ENCODE measurements at places on chromosomes 16 and 17. TPM values are rescaled to one million over a fixed set of nuclear protein-coding genes. Genes with fewer than 3 reads are reported as not detected.
A peak's percentile ranks its signal among the peaks of the same experiment; 100 is the strongest.

Gene DUSP3
- 43.4 TPM for total RNA-seq

DNA sequence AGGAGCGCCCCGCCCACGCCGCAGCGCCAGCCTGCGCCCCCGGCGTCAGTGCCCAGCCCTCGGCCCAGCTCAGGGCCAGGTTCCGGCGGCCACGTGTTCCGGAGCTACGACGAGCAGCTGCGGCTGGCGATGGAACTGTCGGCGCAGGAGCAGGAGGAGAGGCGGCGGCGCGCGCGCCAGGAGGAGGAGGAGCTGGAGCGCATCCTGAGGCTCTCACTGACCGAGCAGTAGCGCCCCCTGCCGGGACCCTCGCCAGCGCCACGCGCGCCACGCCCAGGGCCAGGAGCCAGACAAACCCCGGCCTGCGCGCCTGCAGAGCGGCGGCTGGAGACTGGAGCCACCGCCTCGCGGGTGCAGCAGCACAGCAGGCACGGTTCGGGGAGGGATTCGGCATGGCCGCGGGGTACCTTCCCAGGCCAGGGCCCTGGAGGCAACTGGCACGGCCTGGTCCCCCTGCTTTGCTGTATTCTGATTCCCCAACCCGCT lies 9.3 kb downstream of the CORO6 start:
- peaks cover 20% of the 10 kb centered on the region for H3K4me1 ChIP-seq
- H3K27me3 ChIP-seq: peaks cover 4% of the 10 kb centered on the region
- peak overlapping the region; percentile 31 for H3K4me3 ChIP-seq
- no peaks in the 10 kb centered on the region for H3K36me3 ChIP-seq
- H3K27ac ChIP-seq: no peak overlapping the region

GRCh38 chr16:20803192-20803560 lies 3.1 kb downstream of the ERI2 start:
- no peaks in the 10 kb centered on the region for H3K4me1 ChIP-seq
- H3K27ac ChIP-seq: no peak overlapping the region
- no peak overlapping the region for H3K4me3 ChIP-seq
- H3K36me3 ChIP-seq: no peaks in the 10 kb centered on the region

GRCh38 chr17:50052822-50053653 lies 2.9 kb upstream of the ITGA3 start:
- no peaks in the 10 kb centered on the region for H3K27me3 ChIP-seq
- peak overlapping the region; percentile 8 for H3K27ac ChIP-seq
- peak; percentile 46 for DNase-seq
- H3K36me3 ChIP-seq: no peaks in the 10 kb centered on the region
- H3K4me3 ChIP-seq: no peak overlapping the region

DNA sequence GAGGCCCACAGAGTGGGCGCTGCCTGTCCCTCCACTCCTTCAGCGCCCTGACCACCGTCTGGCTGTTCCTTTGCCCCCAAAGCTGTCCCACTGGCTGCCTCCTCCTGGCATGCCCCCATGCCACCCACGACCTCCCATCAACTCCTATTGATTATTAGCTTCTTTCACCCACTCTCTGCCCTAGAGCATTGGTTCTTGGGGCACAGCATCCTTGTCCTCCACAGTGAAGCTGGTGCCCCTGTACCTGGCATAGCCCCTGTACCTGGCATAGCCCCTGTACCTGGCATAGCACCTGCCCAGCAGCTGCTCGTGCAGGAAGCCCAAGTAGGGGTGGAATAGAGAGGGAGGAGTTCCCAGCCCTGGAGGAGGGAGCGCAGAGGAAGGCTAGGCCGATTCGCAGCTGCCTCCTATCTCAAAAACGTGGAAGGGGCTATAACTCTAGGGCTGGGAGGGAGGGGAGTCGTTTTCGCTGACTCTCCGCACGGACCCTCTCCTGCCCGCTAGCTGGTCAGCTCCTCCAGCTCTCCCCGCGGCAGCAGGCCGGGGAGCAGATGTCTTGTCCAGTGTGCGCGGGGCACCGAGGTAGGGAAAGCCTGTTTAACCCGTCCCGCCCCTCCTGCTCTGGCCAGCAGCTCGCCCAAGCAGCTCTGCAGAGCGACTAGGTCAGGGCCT lies 5.7 kb upstream of the ACTG1 start:
- peak overlapping the region; percentile 62 for H3K4me3 ChIP-seq
- no peak for DNase-seq
- no peaks in the 10 kb centered on the region for H3K27me3 ChIP-seq
- H3K4me1 ChIP-seq: peaks cover 21% of the 10 kb centered on the region
- H3K27ac ChIP-seq: peak overlapping the region; percentile 82

All from colonic mucosa (tissue), 4 donors.